Cortex of kidney (tissue), 1 donor: ENCODE measurements at places on chromosomes 1 and 21.

- no peak for DNase-seq
Measured at GRCh38 chr1:44290250-44291094, 64.6 kb downstream of the ERI3 start.

GRCh38 chr1:203055161-203055799 is 29.0 kb downstream of the PPFIA4 start:
- no peak for DNase-seq

DNA sequence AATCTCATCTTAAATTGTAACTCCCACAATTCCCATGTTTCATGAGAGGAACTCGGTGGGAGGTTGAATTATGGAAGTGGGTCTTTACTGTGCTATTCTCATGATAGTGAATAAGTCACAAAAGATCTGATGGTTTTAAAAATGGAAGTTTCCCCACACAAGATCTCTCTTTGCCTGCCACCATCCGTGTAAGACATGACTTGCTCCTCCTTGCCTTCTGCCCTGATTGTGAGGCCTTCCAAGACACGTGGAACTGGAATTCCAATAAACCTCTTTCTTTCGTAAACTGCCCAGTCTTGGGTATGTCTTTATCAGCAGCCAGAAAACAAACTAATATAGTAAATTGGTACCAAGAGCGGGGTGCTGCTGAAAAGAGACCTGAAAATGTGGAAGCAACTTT is 761.6 kb upstream of the RGS18 start:
- DNase-seq: no peak

DNA sequence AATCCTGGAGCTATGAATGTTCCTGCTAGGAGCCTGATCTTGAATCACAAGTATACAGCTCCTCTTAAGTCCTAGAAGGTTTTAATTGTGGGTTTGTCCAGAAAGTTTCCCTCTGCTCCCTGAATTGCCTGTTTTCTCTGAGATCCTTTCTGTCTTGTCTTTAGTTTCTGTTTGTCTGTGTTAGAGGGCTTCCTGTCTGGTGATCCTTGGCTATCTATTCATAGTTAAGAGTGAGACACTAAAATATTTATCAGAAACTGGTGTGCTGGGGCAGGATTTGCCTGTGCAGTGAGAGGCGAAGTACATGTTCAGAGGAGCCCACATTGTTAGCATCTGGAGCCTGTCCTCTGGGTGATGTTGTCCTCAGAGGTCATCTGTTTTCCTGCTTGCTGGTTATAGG is 45.4 kb downstream of the ETS2 start:
- DNase-seq: no peak

DNA sequence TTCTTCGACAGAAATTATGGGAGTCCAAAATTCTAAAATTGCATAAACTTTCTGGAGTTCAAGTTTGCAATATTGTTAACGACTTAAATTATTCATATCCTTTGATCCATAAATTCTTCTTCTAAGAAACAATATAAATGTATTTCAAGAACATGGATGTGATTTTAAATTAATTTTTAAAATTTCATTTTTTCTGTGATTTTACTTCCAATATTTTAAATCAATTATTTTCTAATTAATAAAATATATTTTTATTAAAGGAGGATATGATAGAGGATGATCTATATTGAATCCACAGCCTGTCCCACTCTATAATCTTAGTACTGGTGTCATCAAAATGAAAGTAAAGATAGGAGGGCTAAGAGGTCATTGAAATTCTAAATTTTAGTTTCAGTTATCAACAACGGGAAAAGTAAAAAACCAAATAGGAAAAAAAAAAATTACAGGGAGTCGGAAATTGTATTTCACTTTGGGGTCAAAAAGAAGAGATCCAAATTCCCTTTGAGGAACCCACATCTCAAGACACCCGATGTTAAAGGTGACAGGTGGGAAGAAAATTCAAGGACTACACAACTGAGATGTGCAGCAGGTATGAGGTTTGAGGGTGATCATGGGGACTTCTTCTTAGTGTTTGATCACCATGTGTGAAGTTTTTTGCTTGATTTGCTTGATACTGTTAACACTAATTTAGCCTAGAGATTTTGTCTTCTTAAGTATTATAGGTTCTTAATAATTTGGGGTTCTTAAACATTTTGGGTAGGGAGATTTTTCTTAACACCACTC is 154.8 kb upstream of the RGS18 start:
- no peak for DNase-seq

GRCh38 chr1:92461364-92462097 is 25.2 kb downstream of the GFI1 start:
- DNase-seq: no peak

GRCh38 chr1:8358241-8358896 is 40.5 kb downstream of the SLC45A1 start:
- DNase-seq: no peak

DNA sequence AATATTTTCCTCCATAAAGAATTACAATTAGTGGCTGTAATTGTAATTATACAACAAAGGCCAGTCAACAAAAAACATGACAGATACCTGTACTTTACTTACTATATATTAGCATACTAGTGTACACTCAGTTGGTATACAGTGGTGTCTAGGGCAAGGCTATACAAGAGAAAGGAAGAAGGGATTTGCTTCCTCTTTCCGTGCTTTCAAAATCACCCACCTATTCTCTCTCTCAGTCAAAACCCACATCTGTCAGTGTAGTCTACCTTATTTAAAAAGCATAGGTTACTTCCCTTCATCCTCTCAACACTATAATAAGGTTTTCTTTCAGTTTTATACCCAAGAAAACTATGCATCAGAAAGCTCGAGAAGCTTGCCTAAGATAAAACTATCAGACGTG is 355.8 kb upstream of the NR5A2 start:
- DNase-seq: no peak

DNA sequence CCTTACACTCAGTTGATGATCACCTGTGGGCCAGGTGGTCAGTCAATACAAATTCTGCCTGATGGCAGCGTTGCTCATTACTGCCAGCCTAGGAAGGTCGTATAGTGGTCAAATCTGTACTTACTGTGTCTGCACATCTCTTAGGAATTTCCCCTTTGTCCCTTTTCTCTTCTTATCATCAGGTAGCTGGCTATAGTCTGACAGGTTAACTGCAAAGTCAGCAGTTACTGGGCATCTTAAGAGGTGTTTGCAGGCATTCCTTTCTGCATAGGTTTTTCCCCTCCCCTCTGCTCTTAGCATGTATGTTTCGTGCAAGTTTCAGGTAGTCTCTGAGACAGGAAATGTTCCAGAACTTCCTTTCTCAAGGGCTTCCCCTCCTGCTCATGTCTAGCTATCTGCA is 298.7 kb downstream of the LRRIQ3 start:
- no peak for DNase-seq

- no peak for DNase-seq
Measured at GRCh38 chr1:12595757-12596006, 22.3 kb downstream of the DHRS3 start.

- no peak for DNase-seq
Measured at GRCh38 chr1:46582972-46583371, 21.1 kb downstream of the MKNK1 start.

DNA sequence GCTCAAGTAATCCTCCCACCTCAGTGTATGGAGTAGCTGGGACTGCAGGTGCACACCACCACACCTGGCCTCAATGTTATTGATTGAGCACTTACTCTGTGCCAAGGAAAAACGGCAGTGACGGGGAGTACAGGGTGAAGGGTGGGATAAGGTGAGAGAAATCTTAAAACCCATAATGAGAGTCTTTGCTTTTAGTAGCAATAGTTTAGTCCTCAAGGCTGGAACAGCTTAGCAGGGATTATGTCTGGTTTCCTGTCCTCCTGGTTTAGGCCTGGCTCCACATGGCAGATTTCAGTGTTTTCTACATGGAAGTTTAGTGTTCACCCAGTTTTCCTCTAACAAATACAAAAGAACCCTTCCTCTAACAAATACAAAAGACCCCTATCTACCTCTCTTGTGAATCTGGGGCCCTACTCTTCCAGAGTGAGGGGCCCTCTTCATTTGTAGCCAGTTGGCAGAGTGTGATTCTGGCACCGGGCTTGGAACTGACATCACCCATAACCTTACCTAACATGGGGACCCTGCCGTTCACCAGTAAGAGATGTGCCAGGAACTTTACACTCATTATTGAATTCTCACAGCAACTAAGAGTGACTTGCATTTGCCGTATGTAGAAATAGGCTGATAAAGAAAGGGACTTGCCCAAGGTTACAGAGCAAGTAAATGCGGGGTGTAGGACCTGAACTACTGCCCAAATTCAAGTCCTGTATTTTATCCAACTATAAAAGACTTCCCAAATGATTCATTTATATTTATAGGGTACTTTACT is 6.9 kb downstream of the ZNF691 start:
- no peak for DNase-seq

- DNase-seq: no peak
Measured at GRCh38 chr1:154485910-154486496, 16.0 kb upstream of the TDRD10 start.

DNA sequence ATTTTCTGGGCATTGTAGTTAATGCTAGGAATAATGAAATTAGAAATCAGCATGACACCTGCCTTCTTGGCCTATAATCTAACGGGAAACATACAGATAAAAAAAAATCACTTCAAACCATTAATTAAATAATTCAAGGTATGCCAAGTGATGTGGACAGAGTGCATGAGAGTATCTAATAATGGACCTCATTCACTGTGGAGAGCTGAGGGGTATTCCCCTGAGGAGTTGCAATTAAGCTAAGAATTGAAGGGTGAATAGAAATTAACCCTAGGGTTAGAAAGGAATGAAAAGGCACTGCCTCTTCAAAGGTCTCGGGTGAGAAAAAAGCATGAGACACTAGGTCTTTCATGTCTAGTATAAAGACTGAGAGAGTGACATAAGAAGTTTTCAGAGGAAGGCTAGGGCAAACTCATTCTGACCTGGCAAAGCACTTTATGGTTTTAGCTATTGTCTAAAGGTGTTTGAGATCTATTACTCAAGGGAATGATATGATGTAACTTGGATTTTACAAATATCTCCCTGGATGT is 466.1 kb downstream of the KCNT2 start:
- DNase-seq: no peak

DNA sequence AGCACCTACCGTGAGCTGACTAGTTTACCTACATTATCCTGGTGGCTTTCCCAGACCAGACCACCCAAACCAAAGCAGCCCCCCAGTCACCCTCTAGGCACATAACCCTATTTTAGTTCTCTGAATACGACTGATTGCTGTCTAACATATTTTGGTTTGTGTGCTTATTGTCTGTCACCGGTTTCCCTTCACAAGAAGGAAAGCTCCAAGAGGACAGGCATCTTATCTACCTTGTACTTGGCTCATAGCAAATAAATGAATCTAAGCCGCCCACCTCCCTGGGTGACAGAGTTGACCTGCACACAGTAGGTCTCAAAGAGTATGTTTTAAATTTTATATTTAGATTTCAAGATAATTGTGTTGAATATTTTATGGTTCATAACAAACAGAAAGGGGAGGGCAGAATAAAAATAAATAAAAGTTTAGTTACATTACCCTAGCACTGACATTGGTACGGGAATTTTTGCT is 904 bp upstream of the PRDX6 start:
- DNase-seq: no peak

- DNase-seq: no peak
Measured at GRCh38 chr21:28761674-28762356, 230.9 kb downstream of the LTN1 start.

- no peak for DNase-seq
Measured at GRCh38 chr1:213050745-213051126, 305 bp upstream of the RPS6KC1 start.

DNA sequence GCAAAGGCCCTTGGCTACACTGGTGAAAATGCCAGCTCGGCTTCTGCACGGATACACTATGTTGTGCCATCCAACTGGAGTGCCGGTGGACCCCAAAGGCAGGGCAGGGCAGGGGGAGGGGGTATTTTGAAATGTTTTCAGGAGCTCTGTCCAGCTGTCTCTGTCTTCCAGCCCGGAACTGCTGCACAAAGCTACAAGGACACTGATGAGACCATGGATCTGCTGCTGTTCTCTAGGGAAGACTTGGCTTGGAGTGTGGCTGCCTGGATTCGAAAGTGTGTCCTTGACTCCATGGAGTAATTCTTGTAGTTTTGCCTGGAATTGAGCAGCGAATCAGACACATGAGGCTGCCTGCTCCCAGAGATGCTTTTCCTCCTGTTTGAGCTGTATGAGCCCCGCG is 42.4 kb downstream of the TTC39A start:
- DNase-seq: no peak

DNA sequence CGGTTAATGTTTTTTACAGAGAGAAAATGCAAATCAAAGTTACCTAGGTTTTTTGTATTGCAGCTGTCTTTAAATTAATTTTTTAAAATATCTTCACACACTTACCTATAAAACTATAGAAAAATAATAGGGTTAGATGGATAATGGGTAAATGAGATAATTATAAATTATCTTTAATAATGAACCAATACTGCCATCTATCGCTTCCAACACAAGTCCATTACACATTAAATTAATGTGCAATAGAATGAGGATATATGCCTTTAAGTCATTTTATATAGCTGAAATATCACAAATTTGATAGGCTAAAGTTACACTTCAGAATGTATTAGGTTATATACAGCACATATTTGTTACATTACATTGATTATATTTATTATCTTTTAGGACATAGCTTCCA is 2212.8 kb downstream of the MRPL39 start:
- DNase-seq: no peak

DNA sequence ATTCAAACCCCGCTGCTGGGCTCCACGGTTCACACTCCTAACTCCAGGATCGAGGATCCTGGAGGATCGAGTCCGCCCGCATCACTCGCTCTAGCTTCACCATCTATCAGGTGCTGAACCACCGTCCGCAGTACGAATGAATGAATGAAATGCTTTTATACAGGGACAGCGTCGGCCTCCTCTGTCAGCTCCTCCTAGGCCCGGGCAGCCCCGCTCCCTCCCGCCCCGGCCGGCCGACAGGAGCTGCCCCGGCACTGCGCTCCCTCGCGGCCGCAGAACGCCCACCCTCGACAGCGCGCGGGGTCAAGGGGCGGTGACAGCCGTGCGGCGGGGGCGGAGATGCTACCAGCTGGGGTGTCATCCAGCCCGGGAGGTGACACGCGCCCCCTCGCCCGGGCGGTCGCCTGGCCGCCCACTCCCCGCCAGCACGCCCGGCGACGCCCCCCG is 520 bp downstream of the ZBTB17 start:
- no peak for DNase-seq

GRCh38 chr1:167054531-167054930 is 35.6 kb downstream of the GPA33 start:
- no peak for DNase-seq

- DNase-seq: no peak
Measured at GRCh38 chr1:12059722-12060464, 3.2 kb upstream of the TNFRSF8 start.

DNA sequence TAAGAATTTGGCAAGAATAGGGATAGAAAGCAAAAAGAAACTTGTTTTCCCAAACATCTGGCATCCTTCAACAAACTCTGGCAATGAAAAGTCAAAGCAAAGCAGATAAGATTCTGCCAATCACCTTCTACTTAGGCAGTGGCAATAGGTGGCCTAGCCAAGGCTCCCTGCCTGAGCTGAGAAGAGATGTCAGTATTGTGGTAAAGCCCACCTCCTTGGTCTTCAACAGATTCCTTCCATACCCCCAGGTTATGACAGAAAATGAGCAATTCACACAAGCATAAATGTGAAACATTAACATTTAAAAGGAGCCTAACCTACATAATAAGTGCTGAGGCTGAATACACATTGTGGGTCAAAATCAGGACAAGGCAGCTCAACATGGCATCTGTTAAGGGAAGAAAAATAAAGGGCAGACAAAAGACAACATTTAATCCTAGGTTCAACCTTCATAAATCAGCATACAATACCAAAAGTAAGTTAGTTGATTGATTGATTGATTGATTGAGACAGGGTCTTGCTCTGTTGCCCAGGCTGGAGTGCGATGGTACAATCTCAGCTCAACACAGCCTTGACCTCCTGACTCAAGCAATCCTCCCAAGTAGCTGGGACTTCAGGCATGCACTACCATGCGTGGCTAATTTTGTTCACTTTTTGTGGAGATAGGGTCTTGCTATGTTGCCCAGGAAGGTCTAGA is 123.1 kb downstream of the AKT3 start:
- no peak for DNase-seq
